ENCODE measurements at places on chromosomes 3 and 15. TPM values are rescaled to one million over a fixed set of nuclear protein-coding genes. Genes with fewer than 3 reads are reported as not detected.

GRCh38 chr15:88690331-88690730 is 51.5 kb downstream of the ISG20 start:
- H3K4me3 ChIP-seq = no peak overlapping the region
- no peaks in the 10 kb centered on the region for H3K36me3 ChIP-seq
- DNase-seq = no peak
- H3K27me3 ChIP-seq = peaks cover 98% of the 10 kb centered on the region

GRCh38 chr3:30539772-30540171 is 66.6 kb upstream of the TGFBR2 start:
- DNase-seq = no peak
- no peak overlapping the region for H3K4me3 ChIP-seq
- H3K27me3 ChIP-seq = no peaks in the 10 kb centered on the region
- H3K27ac ChIP-seq = peak overlapping the region; percentile 43

Gene CGNL1
- total RNA-seq = 1.8 TPM

Gene ZMYND10
- total RNA-seq = 0.44 TPM

DNA sequence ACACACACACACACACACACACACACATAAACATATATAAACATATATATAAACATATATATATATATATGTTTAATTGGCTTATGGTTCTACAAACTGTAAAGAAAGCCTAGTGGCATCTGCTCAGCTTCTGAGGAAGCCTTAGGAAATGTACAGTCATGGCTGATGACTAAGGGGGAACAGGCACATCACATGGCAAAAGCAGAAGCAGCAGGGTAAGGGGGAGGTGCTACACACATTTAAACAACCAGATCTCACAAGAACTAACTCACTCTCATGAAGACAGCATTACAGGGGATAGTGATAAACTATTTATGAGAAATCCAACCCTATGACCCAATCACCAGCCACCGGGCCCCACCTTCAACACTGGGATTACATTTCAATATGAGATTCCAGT is 922.9 kb downstream of the SI start:
- no peaks in the 10 kb centered on the region for H3K36me3 ChIP-seq
- H3K27me3 ChIP-seq = no peaks in the 10 kb centered on the region
- H3K27ac ChIP-seq = no peak overlapping the region
- no peaks in the 10 kb centered on the region for H3K4me1 ChIP-seq
- no peak for DNase-seq
- no peak overlapping the region for H3K4me3 ChIP-seq

Gene RTP4
- total RNA-seq = 12.3 TPM

Data from Calu3 (cell line).